ENCODE measurements at places on chromosomes 6 and 20. TPM values are rescaled to one million over a fixed set of nuclear protein-coding genes. Genes with fewer than 3 reads are reported as not detected.
A peak's percentile ranks its signal among the peaks of the same experiment; 100 is the strongest.

DDX43 gene
- 0.35 TPM for total RNA-seq

RBM24 gene
- total RNA-seq: 157 TPM

DEFB123 gene
- not detected for total RNA-seq

GRCh38 chr6:108526739-108527174, 34.0 kb upstream of the FOXO3 start:
- no peaks in the 10 kb centered on the region for H3K27me3 ChIP-seq
- peak; percentile 59 for DNase-seq
- no peaks in the 10 kb centered on the region for H3K36me3 ChIP-seq
- H3K4me3 ChIP-seq: no peak overlapping the region

RGS17 gene
- total RNA-seq: 0.53 TPM

- H3K27ac ChIP-seq: no peak overlapping the region
- no peak overlapping the region for H3K4me3 ChIP-seq
- no peaks in the 10 kb centered on the region for H3K27me3 ChIP-seq
- no peak for DNase-seq
- no peaks in the 10 kb centered on the region for H3K36me3 ChIP-seq
Measured at GRCh38 chr20:51583499-51583898, 41.0 kb upstream of the NFATC2 start.

Measured in muscle of leg (tissue), 16 donors.